ENCODE measurements at places on chromosomes 1 and 21.

DNA sequence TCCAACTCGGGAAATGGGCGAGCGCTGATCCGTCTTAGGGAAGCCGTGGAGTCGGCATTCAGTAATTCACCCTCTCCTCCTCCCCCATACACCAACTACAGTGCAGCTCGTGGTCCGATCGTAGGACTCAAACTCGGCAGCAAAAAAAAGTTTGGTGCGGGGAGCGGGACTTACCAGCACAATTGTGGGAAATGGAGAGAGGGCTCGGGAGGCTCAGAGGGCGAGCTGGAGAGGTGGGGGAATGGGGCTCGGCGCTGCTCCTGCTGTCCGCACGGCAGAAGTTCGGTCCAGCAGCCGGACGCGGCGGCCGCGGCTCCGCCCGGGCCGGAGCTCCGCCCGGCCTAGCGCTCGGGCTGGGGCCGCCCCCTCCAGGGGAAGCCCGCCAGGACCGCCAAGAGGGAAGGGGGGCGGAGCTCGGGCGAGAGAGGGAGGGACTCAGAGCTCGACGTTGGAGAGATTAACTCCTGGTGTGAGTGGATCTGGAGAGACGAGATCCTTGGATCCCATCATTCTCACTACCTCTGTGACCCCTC is 676 bp upstream of the PIAS3 start:
- DNase-seq, result peak; percentile 60

- peak; percentile 20 for DNase-seq
These were observed 2.8 kb upstream of the ECE1 start for GRCh38 chr1:21292984-21293536.

- no peak for DNase-seq
These were observed 150.4 kb upstream of the NEGR1 start for GRCh38 chr1:72432645-72433267.

DNA sequence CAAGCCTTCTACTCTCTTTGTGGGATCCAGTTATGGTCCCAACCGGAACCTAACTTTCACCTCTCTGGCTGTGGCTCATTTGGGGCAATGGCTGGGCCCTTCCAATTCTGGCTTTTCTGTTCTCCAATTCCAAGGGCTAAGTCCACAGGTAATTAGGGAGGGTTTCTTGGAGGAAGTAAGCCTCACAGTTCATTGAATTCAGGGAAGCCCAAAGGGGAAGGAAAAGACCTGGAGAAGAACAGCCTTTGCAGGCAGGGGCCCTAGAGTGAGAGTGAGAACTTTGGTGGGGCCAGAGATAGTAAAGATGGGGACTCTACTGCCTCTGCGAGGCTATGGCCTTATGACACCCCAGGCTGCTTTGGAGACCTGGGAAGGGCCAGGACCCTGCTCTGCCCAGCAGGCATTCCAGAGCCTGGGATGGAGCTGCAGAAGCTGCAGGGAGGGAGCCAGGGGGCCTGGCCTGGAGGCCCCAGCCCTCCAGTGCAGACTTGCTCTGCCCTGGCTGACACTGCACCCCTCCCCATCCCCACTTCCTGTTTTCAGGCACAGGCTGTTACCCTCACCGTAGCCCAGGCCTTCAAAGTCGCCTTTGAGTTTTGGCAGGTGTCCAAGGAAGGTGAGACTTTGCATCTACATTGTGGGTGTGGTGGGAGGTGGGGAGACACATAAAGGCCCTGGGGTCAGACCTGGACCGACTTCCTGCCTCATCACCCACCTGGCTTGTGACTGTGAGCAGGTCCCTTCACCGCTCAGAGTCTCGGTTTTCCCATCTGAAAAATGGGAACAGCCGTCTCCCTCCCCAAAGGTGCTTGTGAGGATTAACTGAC is 18.9 kb downstream of the LDLRAP1 start:
- DNase-seq, result peak; percentile 68

DNA sequence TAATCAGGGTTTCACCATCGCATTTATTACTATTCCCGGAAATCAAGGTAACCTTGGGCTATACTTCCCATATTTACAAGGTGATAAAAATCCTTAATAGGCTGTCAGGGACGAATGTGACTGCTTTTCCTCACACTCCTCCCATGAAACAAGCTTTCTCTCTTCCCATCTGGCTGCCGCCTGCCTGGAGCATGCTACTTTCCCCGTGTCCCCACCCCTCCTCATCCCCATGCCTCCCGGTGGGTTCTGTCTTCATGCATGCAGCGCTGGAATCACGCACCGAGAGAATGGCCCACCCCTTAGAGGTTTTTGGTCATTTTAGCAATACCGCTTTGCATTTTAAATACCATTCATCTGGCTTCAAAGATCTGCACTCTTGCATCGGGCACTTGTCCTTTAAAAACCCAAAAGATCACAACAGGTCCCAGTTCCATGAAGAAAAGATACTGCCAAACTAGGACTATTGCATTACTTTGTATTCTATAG is 339.1 kb downstream of the NTNG1 start:
- DNase-seq, result no peak

DNA sequence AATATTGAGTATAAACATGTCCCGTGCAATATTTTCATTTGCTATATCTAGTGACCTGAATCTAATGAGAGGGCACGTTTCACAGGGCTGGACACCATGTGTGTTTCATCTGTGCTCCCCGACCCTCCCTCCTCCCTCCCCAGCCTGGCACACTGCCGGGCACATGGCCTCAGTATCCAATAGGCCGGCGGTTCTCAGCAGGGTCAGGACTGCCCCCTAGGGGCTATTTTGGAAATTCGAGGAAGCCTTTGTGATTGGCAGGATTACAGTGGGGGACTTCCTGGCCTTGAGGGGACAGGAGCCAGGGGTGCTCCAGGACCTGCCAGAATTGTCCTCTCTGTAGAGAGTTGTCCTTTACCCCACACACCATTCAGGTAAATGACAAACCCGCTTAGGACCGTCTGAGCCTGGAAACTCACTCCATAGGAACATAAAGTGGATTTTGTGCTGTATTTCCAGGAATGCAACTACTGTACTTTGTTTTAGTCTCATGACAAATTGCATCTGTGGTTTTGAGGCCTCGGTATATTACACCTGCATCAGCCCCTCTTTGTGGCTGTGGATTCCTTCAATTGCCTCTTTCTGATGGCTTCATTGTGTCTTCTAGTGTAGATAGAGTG is 109.5 kb upstream of the SIM2 start:
- DNase-seq, result no peak

DNA sequence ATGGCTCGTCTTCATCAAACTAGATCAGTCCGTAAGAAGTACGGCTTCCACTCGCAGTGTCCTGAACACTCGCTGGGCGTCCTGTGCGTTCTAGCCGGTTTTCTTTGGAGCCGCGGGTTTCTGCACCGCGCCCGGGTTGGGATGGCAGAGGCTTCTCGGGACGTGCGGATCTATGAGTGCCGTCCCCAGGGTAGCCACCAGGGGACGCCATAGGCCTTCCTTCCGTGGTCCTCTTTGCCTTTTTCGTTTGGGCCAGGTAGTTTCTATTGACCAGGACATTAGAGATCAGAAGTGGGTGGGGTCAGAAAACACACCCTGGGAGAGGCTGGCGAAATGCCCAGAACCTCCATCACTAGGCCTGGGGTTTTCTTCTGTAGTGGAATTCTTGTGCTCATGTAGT is 273.8 kb downstream of the FAM72C start:
- no peak for DNase-seq

DNA sequence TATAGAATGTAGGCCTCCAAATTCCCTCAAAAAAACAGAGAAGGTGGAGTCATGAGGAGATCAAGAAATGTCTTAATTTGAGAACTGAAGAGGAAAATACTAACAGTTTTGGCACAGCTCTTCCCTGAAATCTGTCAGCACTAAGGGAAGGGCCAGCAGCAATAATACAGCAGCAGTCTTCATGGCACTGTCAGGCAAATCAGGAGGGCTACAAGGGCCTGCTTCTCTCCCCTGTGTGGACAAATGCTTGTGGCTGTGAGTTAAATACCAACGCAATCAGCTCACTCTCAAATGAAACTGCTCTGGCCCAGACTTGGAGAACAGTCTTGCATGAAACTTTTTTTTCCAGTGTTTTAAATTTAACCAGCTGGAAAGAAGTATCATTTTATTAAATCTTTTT is 20.5 kb upstream of the CNN3 start:
- no peak for DNase-seq

GRCh38 chr1:15684042-15684461 is at the start of gene PLEKHM2:
Gene PLEKHM2, plus strand, starts transcription at chr1:15684320. Its CDS starts 239 bp downstream, at chr1:15684559.
- DNase-seq, result no peak

GRCh38 chr1:7632176-7632575 is 138.9 kb upstream of the VAMP3 start:
- no peak for DNase-seq

GRCh38 chr1:109259674-109260557 is 10.6 kb downstream of the CELSR2 start:
- DNase-seq, result no peak

- DNase-seq, result no peak
These were observed 181.1 kb downstream of the DYRK1A start for GRCh38 chr21:37547615-37548200.

GRCh38 chr21:28588997-28589396 is 403.7 kb downstream of the LTN1 start:
- no peak for DNase-seq

- no peak for DNase-seq
These were observed 160.4 kb downstream of the HLX start for GRCh38 chr1:221039616-221040015.

All from stimulated activated CD4-positive, alpha-beta T cell treated with anti-CD3 and anti-CD28 coated beads, Interleukin-1b, Interleukin-23, amount 100 ng/mL, for 1 hour (primary cell).